ENCODE measurements at places on chromosomes 3 and 15.

DNA sequence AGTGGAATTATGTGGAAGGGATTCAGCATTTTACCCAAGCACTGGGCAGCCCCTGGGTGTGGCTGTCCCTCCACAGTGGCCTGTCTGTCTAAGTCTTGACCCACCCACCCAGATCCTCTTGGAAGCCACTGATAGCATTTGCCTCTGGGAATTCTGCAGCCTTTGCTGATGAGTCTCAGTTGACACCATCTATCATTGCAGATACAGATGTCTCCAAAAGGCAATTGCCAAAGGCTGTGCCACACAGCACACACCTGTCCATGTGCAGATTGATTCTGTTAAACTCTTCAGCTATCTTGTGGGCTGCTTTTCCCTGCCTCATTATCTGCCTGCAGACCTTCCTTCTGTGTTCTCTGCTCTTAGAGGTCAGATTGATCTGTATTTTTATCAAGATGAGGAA lies 18.1 kb downstream of the CX3CR1 start:
- DNase-seq = no peak

DNA sequence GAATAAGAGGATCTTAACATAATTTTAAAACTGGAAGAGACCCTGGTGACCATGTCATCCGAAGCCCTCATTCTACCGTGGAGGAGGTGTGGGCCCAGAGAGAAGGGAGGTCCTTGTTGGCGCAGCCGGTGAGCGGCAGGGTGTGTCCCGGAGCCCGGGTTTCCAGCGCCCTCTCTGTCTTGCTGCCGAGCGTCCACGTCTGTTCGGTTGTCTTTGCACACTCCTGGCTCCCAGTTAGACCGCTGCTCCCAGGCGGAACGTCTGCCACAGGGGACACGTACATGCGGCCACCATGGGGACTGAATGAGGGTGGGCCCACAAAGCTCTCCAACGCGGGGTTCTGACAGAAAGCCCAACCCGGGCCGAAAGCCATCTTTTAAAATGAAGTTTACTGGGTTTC lies 6.6 kb upstream of the MUC4 start:
- no peak for DNase-seq

- no peak for DNase-seq
Measured at GRCh38 chr3:149494759-149495580, 20.5 kb downstream of the TM4SF4 start.

DNA sequence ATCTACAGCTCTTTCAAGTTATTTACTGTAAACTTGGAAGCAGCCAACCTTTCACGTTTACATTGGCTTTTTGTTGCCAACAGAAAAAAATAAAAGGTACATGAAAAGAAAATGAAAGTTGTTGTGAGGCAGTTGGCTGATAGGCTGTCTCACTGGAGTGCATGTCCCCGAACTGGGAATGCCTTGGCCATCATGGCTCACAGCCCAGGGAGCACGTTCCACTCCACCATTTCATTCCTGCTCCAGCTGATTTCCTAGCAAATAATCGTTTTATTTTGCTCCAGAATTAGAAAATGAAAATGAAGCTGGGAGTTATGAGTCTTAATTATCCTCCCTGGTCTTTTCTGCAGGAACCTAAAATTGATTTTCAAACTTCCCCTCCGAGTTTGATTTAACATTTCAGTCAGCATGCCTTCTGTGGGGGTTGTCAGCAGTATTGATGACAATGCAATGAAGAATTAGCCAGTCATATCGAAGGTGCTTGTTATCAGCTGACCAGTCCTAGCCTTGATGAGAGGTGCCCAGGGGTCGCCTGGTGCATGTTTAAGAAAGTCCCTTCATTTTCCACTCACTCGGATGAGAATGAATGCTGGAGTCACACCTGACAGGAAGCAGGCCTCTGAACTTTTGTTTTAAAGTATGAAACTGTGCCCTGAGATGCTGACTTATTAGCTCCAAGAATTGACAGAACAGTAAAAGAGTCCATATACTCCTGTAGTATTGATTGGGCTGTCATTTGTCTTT lies 293.7 kb upstream of the TRIM42 start:
- DNase-seq = peak; percentile 21

DNA sequence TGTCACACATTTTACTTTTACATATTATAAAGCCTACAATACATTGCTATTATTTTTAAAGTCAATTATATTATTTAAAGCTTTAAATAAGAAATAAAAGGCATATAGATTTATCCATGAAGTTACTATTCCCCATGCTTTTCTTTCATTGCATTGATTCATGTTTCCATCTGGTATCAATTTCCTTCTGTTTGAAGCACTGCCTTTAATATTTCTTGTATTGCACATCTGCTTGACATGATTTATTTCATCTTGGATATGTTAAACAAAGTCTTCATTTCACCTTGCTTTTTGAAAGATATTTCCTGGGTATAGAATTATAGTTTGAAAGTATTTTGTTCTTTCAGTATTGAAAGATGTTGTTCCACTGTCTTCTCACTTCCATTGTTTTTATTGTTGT lies 174.3 kb upstream of the MBNL1 start:
- no peak for DNase-seq

DNA sequence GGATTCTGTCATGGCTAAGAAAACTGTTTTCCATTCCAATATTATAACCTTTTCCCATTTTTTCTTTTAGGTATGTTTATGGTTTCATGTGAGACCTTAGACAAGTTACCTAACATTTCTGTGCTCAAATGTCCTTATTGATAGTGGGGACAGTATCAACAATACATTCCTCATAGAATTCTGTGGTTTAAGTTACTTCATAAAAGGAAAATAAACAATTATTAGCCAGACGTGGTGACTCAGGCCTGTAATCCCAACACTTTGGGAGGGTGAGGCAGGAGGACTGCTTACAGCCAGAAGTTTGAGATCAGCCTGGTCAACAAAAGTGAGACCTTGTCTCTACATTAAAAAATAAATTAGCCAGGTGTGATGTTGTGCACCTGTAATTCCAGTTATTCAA lies 436.8 kb upstream of the CNTN4 start:
- no peak for DNase-seq

DNA sequence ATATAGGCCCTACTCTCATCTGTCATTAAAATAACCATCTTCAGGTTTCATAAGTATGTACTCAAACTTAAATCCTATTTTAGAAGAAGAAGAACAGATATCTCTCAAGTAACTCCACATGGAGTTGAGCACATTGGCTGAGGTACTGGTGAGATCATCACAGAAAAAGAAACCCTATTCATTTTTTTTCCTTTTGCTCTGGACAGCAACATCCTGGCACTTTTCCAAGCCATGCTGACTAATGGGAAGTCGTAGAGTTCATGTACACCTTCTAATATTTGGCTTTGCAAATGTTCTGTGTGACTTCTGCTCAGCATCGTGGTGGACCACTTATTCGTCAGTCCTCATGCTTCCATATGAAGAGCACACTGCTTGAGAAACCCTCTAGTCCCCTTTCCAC lies 336.0 kb upstream of the KCNH8 start:
- no peak for DNase-seq

- no peak for DNase-seq
Measured at GRCh38 chr3:196813903-196814302, 53.8 kb upstream of the SENP5 start.

DNA sequence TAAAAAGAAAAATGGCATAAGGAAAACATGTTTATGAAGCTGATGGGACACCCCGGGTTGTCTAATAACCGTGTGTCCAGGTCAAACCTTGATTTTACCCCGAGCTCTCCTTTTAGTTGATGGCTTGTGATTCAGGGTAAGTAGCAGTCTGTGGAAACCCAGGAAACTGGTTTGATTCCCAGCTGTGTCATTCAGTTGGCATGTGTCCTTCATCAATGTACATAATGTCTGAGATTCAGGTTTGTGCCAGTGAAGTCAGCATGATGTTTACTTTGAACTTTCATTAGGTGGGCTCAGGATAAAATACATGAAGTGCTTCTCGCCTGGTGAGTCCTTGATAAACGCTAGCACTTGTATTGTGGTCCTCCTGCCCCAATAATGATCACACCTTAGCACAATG lies 4.3 kb upstream of the COPG1 start:
- no peak for DNase-seq

- peak; percentile 56 for DNase-seq
Measured at GRCh38 chr3:56303487-56303886, 164.8 kb downstream of the ERC2 start.

GRCh38 chr3:155184011-155184410 lies 103.9 kb downstream of the MME start:
- no peak for DNase-seq

GRCh38 chr15:57667171-57667849 lies 39.2 kb upstream of the POLR2M start:
- DNase-seq = peak; percentile 24

DNA sequence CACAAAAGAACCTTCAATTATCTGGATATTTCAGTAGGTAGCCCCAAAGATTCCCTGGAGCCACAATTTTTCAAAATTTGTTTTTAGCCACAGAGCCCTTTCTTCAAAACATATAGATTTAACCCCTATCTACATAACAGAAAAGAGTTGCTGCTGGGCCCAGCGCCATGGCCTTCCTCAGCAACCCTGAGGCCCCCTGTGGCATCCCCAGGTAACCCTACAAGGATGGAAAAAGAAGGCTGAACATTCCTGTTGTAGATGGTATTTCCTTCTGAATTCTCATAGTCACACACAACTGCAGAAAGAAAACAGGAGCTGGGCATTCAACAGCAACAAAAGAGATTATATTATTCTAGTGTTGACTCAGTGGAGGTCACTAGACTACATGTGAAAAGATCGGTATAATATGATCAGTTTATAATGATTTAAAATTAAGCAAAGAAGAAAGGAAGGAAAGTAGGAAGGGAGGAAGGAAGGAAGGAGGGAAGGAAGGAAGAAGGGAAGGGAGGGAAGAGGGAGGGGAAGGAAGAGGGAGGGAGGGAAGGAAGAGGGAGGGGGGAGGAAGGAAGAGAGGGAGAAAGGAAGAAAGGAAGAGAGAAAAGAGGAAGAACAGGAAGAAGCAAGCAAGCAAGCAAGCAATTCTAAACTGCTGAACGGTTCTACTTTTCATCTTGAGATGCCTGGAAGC lies 342.5 kb upstream of the NR2F2 start:
- DNase-seq = no peak

DNA sequence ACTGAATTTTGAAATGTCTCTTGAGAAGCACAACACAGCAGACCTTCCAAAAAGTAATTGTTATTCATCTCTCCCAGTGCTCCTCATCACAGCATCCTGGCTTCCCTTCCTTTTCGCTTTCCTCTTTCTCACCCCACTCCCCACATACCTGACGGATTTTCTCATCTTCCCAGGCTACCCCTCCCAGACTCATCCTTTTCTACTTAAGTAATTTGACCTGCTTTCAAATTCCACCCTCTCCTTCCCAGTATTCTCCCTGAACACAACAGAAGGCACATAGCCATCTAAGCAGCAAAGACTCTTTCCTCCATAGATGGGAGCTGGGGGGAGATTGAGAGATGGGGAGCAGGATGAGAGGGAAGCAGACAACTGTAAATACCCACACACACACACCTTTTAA lies 187.1 kb upstream of the STT3B start:
- DNase-seq = no peak

DNA sequence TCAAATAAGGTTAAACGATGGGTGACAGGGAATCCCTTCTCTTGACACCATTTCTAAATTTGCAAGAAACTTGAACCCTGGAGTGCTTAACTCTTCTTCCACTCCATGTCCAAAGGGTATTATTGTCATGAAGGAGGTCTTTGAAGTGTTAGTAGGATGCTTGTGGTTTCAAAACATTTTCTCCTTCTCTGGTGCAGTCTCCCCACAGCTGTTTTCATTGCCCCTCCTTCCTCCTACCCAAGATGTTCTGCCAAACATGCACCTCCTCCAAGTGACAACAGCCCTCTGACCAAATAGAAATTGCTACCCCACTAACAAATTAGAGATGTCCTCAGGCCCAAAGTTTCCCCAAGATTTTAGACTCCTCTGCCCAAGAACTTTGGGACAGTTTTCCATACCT lies 151.4 kb downstream of the POLR2M start:
- no peak for DNase-seq

- DNase-seq = no peak
Measured at GRCh38 chr3:100245136-100245535, 15.7 kb upstream of the TBC1D23 start.

DNA sequence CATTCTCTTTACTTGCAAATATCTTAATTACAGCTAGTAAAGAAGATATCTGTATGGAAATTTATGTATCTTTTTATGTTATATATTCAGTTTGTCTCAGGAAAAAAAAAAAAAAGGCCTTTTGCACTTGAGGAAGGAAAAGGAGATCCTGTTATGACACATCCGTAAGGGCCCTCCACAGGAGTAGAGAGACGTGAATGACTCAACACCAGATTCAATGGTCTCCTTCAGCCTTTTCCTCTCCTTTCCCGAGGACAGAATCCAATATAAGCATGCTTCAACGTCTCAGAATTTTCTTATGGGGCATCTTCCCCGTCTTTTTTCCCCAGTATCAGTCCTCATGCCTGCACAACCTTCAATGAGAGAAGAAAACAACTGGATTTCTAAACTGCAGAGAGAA lies 340.3 kb downstream of the NTRK3 start:
- no peak for DNase-seq

Data from brain (organoid and tissue), 16 donors.